ENCODE measurements at places on chromosomes 4 and X. TPM values are rescaled to one million over a fixed set of nuclear protein-coding genes. Genes with fewer than 3 reads are reported as not detected.
A peak's percentile ranks its signal among the peaks of the same experiment; 100 is the strongest.

DNA sequence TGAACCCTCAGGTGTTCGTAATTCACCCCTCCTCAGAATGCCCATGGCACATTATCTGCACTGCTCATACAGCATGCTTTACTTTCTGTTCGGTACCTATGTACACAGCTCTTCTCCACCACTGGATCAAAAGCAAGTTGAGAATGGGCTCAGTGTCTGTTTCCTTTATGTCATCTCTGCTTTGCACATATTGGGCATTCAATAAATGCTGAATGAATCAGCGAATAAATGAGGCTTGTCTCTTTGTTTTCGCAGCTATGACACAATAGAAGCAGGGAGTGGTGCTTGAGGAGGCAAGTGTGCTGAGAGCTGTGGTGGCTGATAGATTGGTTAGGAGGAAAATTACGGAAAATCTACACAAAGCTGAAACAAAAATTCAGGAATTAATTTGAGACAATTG, 109.1 kb upstream of the VMA21 start:
- no peak for DNase-seq

- peak; percentile 56 for DNase-seq
Observed at GRCh38 chr4:5036239-5036638, 15.0 kb upstream of the STK32B start.

- DNase-seq: no peak
Observed at GRCh38 chrX:39324233-39324930, 523.1 kb downstream of the MID1IP1 start.

DNA sequence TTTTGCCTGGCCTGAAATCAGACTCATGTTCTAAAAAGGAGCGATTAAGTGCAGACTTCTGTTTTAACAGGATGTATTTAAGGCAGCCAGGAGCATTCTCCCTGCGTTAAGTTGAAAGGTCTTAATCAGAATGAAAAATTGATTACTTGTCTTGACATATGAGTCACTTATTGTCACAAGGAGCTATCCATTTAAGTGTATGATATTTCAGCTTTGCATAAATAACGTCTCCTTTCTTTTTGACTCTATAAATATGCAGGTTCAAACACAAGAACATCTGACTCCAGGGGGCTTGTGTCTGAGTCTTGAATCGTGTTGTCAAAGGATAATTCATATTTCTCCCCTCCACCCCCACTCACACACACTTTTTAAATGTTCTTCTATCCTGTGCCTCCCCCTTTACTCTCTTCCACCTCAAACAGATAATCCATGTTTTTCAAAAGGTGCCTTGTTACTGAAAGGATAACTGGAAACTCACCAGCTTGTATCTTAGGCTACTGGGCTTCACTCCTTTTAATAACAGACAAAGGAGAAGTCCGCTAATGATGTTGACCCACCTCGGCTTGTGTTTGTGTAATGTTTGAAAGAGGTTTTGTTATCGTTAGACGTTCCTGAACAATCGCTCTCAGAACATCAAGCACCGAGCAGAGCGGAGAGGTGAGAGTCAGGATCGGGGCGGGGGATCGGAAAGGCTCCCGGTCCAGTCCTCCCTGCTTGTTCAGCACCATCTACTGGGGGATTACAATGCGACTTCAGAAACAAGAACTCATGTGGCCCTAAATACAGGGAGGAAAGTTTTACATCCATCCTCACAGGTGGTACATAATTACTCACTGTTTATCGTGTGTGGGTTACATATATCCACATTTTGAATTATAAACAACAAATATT, 107.5 kb upstream of the RPL34 start:
- DNase-seq: peak; percentile 39

Gene KLHL34
- not detected for total RNA-seq

DNA sequence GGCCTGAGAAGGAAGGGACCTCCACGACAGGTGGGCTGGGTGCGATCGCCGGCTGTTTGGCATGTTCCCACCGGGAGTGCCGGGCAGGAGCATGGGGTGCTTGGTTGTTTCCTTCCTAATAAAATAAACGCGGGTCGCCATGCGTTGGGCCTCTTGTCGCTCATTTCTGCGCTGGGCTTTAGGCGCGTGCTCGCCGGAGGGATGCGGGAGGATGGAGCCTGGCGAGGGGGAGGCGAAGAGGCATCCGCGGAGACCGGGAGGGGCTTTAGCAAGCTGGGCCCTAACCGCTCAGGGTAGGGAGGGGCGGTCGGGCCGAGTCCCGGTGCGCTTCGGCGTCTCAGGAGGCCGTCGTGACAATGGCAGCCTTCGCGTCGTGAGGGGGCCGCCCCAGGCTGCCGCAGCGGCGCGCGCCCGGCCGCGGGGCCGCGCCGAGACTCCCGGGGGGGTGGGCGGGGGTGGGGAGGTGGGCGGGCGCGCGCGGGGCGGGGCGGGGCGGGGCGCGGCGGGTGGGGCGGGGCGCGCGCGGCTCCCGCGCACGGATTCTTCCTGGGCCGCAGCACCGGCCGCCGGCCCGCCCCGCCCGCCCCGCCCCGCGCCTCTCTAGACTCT, 476 bp upstream of the GDI1 start:
- DNase-seq: peak; percentile 23

Gene MAGEB3
- total RNA-seq: not detected

Gene SLC6A14
- total RNA-seq: not detected

DNA sequence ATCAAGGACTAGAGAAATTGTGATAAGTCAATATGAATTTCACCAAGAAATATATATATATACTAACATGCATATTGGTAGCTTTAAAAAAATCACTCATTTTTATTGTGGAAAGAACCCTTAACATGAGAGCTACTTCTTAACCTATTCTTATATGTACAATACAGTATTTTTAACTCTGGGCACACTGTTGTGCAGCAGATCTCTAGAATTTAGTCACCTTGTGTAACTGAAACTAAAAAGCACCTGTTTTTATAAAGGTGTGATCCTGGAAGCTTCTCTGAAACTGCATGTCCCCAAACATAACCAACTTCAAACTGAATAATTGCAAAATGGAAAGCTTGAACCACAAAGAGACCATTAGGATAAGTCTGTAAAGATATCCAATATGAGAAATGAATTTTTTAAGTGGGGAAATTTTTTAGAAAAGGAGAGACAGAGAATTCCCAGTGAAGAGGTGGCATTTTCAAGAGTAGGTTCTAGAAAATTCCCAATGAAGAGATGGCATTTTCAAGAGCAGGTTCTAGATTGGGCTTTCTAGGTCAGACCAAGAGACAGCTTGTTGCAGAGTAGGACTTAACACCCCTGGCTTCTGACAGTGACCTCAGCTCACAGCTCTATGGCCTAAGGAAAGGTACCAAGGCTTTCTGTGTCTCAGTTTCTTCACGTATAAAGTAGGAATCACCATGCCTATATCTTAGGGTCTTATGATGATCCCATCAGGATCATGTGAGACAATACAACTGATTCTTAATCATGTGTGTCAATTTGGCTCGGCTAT, 22.0 kb upstream of the PPARGC1A start:
- DNase-seq: no peak

Gene CD38
- total RNA-seq: under 0.01 TPM

Gene MGARP
- total RNA-seq: 41.2 TPM

- DNase-seq: no peak
Observed at GRCh38 chr4:19194672-19195071, 1057.0 kb upstream of the SLIT2 start.

- no peak for DNase-seq
Observed at GRCh38 chrX:147927256-147927655, 15.5 kb downstream of the FMR1 start.

GRCh38 chr4:8414377-8414776, 26.1 kb downstream of the ACOX3 start:
- DNase-seq: no peak

DNA sequence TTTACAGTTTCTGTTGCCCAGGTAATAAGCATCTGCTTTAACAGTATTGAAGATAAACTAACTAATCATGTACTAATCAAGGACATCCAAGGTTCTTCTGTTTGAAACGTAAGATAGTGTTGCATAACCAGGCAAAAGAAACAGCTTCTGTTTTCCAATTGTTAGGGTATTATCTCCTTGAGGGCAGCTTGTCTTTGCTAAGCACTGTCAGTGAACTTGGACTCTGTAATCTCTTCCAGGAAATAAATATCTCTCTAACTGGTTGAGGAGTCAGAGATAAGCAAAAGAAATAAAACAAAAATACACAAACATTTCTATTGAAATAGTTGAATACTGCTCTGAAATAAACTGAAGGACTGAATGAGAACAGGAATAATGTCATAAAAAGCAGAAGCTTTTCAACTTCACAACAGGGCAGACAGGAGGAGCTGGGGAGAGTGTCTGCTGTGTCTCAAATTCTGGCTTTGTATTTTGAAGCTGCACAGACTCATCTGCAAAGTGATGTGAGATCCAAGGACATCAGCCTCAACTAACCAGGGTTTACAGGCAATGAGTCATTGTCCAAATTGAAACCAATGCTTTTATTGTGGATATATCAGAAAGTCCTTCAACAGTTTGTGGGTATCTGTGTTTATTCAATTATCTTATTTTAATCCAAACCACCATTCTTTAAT, 1253.0 kb upstream of the PCDH7 start:
- peak; percentile 14 for DNase-seq

Gene SH2D1A
- not detected for total RNA-seq

DNA sequence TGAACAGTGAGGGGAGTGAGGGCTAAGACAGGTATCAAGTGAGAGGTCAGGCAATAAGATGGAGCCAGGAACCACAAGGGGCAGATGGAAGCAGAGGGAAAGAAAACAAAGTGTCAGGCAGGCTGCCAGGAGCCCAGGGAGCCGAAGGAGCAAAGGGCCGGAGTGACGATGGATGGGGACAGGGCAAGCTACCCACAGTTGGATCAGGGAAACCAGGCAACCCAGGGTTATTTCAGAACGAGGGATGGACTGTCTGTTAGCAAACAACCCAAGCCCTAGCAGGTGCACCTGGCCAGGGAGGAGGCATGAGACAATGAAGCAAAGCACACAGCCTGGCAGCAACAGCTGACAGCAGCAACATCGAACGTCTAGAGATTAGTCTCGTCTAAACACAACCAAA, 39.2 kb downstream of the SEL1L3 start:
- DNase-seq: no peak

Gene TRPC5OS
- not detected for total RNA-seq

- no peak for DNase-seq
Observed at GRCh38 chr4:28788929-28789490, 1928.4 kb downstream of the STIM2 start.

DNA sequence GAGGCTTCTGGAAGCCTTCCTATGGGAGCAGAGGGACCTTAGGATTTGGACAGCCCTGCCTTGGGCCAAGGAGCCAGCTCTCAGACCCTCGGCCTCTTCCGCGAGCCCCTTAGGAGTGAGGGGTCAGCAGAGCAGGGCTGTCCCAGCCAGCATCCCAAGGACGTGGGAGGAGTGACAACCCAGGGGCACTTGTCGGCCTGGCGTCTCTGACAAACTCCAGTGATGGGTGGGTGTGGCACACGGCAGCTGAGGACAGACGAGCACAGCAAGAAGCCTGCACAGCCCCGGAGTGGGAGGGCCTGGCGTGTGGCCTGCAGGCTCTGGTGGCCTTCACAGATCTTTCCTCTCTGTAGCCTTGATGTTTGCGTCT, 11.6 kb upstream of the TNIP2 start:
- DNase-seq: no peak

DNA sequence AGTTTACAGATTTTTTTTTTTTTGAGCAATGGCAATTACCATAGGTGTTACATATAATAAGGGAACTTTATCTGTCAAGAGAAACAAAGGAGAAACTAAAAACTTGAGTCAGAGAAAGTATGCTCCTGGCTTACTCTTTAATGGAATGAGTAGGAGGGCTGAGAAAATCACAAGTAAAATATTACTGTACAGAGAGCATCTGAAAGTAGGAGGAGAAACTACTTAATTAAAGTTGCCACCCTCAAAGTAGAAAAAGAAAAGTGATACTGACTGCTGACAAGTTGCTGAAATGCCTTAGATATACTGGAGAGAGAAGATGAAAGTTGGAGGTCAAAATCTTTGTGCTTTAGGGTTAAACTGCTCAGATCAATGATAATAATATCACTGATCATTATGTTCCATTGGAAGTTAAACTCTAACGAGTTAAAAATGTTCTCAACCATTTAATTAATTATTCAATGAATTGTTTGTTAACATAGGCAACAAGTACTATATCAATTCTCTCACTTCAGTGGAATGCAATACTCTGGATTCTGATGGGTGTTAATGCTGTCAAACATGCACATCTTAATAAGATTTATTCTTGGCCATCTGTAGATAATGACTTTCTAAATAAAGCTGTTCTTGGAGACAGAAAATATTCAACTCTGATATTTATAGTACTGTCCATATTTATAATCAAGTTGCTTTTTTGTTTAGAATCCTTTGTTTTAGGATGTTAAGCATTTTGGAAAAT, 61.2 kb upstream of the CAMK2D start:
- DNase-seq: no peak

Gene ZNF157
- total RNA-seq: under 0.01 TPM

Gene PROM1
- total RNA-seq: under 0.01 TPM

Gene PDGFRA
- total RNA-seq: 208 TPM

DNA sequence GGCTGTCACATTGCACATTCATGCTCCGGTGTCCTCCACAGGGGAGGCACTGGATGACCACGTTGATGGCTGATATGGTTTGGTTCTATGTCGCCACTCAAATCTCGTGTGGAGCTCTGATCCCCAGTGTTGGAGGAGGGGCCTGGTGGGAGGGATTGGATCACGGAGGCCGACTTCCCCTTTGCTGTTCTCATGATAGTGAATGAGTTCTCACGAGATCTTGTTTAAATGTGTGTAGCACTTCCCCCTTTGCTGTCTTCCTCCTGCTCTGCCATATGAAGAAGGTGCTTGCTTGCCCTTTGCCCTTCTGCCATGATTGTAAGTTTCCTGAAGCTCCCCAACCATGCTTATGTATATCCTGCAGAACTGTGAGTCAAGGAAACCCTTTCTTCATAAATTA, 22.3 kb upstream of the NAT8L start:
- no peak for DNase-seq

DNA sequence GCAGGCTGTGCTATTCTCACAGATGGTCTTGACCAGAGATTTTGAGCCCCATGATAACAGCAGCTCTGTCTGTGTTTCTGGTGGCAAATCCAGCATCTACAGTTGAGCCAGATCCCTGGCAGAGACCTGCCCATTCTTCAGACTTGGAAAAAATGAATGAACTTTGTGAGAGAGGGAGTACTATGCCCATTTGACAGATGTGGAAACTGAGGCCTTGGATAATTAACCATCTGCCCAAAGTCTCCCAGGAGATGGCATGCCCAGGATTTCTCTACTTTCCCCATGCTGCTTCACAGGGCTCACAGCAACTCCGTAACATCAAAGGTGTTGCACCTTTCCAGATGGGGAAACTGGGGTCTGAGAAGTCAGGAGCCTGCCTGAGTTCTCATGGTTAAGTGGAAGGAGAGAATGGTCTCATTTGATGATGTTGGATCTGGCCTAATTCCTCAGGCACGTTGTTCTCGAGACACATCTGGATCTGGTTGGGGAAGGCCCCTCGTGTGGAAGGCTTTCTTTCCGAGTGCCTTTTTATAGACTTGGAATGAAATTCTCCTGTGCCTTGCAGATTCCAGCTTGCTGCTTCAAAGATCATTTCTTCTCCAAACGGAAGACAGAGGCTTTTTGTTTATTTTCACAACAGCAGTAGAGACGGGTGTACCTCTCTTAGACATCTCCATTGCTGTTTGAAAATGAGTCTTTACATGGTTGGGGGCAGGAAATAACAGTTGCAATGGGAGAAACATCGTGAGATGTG, 73.3 kb upstream of the STX18 start:
- DNase-seq: peak; percentile 12

Gene TMPRSS11F
- not detected for total RNA-seq
